ENCODE measurements at places on chromosomes 13 and 19. TPM values are rescaled to one million over a fixed set of nuclear protein-coding genes. Genes with fewer than 3 reads are reported as not detected.

RNF17 gene
- not detected for total RNA-seq

ZNF20 gene
- 0.88 TPM for total RNA-seq

ECSIT gene
- 94.0 TPM for total RNA-seq

NLRP11 gene
- not detected for total RNA-seq
